ENCODE measurements at places on chromosomes 6 and 20.

GRCh38 chr6:46653439-46654195, 842 bp downstream of the SLC25A27 start:
- no peak for DNase-seq

DNA sequence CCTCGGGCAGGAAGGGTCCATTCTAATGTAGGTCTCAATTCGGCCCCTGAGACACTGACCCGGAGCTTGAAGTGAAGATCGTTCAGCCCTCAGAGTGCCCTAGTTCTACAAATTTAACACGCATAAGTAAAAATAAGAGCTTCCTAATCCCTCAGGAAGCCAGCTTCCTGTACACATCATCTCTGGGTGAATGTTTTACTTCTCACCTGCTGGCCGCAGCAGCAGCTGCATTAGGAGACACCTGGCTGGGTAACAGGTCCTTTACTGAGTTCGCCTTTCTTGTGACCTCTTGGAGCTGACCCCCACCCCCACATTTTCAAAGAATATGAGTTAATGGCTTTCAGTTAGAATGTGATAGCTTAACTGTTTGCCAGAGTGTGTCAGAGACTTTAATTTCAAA, 165.0 kb downstream of the SMOC2 start:
- no peak for DNase-seq

DNA sequence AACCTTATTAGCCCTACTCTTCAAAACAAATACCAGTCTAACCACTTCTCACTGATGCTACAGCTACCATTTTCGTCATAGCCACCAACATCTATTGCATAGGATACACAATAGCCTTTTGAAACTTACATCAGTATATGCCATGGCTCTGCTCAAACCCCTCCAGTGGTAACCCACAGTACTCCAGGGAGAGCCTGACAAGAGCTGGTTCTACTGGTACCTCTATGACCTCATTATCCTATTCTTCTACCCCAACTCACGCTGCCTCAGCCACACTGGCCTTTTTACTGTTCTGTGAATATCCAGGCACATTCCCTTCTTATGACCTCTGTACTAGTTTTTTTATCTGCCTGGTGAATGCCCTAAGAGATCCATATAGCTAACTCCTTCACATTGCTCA, 157.6 kb downstream of the ARHGAP18 start:
- no peak for DNase-seq

- DNase-seq = no peak
Observed at GRCh38 chr6:43428112-43428570, 800 bp downstream of the ABCC10 start.

DNA sequence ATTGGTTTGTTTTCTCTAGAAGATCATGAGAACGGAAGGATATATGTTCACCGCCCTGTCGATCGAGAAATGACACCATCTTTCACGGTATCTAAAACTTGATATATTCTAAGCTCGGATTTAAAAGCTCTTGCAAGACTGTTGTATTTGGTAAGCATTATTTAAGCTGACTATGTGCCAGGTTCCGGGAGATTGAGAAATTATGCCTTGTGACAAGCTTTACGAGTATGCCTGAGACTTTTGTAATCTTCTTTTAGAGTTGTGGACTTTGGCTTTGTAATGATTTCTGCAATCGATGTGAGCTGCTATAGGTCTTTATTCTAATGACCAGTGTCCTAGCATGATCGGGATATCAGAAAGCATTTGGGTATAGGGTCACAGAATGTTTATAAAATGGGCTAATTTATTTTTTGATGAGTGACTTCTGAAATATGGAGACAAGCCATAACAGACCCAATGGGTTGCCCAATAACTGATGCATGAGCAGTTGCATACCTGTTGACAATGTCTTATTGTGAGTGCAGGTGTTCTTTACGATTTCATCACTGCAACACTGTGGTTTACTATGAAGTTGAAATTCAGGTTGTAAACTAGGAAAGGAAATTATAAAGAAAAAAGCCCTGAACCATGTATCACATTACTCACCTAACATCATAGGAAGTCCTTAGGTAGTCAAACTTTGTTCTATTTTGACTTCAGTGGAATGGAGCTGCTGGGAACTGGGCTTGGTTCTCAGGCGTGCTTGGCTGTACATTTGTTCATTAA, 14.0 kb downstream of the CDH26 start:
- no peak for DNase-seq

DNA sequence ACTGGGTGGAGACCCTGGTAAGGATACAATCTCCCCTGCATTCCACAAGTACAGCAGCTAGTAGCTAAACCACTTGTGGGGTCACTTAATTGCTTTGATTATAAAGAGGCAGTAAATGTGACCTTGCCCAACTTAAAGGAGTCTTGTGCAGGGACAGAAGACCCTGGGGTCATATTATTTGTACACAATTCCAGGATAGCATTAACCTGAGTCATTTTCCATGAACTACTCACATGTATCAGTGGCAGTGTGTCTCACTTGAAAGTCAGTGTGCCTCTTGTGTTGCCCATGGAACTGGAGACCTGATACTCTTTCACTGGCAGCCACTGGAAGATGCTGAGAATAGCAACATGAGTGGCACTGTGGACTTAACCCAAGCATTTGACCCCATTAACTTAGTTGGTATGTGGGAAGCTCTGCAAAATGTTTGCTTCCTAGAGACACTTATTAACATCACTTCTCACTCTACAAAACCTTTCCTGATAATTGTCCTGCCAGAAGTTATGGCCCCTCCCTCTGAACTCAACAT, 28.9 kb downstream of the CLIC5 start:
- DNase-seq = no peak

DNA sequence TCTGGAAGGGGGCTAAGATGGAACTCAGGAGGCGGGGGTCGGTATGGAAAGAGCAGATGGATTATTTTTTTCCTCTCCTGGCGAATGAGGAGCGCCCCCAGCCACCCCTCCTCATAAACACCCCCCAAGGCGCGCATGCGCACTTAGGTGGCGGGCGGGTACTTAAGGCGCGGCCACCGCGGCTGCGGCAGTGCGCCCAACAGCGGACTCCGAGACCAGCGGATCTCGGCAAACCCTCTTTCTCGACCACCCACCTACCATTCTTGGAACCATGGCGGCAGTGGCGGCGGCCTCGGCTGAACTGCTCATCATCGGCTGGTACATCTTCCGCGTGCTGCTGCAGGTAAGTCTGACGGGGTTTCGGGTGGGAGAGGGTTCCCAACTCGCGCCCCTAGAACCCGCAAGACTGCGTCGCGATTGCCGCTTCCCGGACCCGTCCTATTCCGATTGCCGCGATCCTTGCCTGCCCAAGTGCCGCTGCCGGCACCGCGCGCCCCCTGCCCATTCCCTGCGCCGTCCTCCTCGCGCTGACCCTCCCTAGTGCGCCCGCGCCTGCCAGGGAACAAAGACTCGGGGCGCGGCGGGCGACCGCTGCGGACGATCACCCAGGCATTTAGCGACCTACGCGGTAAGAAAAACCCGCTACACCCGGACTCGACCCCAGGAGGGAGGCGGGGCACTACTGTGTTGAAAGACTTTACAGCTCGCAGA, at the start of gene NNAT:
Gene NNAT (plus strand): TSS at position 190 of the 711 bp plus-strand sequence. CDS start 82 bp downstream, at position 272.
- no peak for DNase-seq

- peak; percentile 50 for DNase-seq
Observed at GRCh38 chr6:26045065-26045927, 41.9 kb upstream of the HFE start.

DNA sequence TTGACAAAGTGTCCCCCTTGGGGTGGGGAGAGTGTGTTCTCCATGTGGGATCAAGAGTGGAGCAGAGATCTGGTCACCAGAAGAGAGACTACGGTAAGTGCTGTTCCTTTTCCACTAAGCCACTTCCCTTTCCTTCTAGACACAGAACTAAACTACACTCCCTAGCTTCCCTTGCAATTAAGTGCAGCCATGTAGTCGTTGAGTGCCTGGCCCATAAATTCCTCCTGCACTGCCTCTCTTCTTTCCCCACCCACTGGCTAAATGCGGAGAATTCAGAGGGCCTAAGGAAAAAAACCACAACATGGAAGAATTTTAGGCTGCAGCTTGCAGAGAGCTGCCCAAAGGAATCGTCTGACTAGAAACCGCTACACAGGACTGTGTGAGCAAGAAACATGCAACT, 1.5 kb downstream of the WDR27 start:
- no peak for DNase-seq

All from stimulated activated CD8-positive, alpha-beta memory T cell treated with anti-CD3 and anti-CD28 coated beads, Interleukin-7, amount 100 ng/mL, for 4 hours (primary cell).